ENCODE measurements at places on chromosomes 4 and X.
A peak's percentile ranks its signal among the peaks of the same experiment; 100 is the strongest.

- DNase-seq, result no peak
Measured at GRCh38 chr4:27327421-27328181, 467.0 kb downstream of the STIM2 start.

DNA sequence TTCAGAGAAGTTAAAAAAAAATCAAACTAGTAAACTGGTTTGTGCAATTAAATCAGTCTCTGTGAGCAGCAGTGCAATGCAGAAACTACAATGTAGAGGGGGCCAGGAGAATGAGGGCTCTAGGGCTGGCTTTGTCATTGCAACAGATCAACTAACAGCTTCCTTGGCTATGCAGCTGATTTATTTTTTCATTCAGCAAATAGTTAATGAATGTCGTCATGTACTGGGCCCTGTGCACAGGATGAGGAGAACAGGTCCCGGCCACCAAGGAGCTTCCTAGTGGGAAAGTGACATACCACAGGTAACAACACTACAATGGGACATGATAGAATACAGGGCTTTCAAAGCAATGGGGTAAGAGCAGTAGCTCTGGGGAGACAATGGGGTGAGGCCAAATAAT, 190.1 kb downstream of the NSUN7 start:
- no peak for DNase-seq

GRCh38 chr4:154452798-154453346, 38.7 kb downstream of the DCHS2 start:
- DNase-seq, result no peak

DNA sequence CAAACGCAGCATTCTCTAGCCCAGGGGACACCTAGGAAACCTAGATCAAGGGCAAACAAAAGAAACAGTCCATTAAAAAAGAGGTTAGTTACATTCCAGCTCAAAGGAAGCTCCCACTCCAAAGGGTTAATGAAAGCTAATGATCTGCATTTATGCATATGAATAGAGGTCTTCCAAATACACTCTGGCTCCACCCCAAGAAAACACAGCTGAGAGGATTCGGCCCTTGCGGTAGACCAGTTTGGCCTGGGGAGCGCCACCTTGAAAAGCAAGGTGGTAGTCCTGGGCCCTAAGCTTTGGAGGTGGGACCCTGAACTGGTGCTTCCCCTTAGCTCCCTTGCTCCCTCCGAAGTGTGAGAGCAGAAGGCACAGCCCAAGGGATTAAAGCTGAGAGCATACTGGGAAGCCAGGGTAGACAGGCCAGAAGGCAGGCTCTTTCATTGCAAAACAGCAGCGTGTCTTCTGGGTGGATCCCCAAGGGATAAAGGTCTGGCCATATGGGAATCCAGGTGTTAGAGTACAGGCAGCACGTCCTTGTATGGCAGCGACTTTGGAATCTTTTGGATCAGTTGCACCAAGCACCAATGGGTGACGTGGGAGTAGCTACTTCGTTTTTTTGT, 3.7 kb downstream of the GABRQ start:
- no peak for DNase-seq

GRCh38 chr4:54225598-54226403, 3.3 kb upstream of the PDGFRA start:
- DNase-seq, result no peak

DNA sequence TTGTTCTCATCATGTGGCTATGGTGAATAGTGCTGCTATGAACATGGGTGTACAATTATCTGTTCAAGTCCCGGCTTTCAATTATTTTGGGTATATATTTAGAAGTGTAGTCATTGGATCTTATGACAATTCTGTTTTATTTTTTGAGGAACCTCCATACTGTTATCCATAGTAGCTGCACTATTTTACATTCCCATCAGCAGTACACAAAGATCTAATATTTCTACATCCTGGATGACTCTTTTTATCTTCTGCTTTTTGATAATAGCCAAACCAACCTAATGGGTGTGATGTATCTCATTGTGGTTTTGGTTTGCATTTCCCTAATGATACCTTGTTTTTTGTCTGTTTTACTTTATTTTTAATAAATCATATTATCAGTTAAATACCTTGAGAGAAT, 12.9 kb upstream of the IL13RA1 start:
- DNase-seq, result no peak

DNA sequence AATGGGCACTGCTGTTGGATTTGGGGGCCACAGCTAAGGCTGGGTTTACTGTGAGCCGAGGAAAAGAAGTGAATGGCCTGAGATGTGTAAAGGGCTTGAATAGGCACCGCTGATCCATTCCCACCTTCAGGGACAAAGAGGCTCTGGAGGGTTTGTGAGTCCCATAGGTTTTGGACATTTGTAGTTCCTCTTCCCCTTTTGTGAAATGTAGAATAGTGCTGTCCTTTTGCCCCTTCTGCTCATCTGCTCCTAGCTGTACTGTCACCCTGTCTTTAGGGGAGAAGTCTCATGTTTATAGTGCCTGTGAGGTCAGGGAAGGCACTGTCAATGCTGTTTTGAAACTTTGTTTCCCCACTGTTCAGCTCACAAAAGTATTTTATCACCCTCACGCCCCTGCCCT, 26.4 kb upstream of the CLCN4 start:
- no peak for DNase-seq

GRCh38 chrX:112147206-112147605, 64.6 kb upstream of the TRPC5 start:
- DNase-seq, result peak; percentile 0

GRCh38 chrX:10617186-10617998, 3.0 kb downstream of the MID1 start:
- no peak for DNase-seq

GRCh38 chr4:20844311-20844710, 144.1 kb downstream of the PACRGL start:
- DNase-seq, result no peak

DNA sequence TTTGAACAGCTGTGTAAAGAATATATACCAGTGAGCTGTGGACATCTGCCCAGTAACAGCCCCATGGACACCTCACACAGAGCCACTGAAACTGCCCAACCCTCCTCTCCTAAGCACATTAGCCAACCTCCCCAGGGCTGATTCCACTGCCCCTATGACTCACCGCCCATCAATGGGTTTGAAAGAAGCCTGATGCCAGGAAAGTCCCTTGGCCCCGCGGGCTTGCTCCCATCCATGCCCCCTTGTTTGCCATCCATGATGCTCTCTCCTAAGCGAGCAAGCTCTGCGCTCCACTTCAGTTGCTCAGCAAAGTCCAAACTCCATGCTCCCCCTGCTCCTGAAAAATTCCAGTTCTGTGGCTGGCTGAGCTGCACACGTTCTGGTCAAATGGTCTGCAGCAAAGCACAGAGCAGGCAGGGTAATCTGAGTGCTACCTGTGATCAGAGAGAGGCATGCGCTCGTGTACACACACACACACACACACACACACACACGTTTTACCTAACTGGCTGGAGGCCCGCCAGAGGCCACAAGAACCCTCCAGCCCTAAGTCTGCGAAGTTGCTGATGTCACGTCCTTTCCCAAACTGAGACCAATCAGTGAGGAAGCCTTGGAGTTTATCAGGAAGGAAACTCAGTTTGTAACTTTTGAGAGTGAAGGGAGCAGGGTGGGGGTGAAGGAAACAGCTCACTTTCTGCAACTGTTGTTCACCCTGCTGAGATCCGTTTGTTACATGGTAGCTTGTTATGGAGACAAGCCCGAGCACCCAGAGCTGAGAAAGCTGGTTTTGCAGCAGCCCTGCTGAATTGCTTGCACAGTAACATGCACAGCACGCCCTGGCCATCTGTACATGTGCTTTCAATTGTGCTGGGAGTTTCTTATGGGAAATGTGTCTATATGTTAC, at the start of gene ASB9:
TSS of gene ASB9 (minus strand) at position 466 of the 904 bp plus-strand sequence. CDS start at position 257, 209 bp downstream.
- DNase-seq, result no peak

GRCh38 chr4:16386711-16387320, 160.5 kb upstream of the TAPT1 start:
- DNase-seq, result no peak

DNA sequence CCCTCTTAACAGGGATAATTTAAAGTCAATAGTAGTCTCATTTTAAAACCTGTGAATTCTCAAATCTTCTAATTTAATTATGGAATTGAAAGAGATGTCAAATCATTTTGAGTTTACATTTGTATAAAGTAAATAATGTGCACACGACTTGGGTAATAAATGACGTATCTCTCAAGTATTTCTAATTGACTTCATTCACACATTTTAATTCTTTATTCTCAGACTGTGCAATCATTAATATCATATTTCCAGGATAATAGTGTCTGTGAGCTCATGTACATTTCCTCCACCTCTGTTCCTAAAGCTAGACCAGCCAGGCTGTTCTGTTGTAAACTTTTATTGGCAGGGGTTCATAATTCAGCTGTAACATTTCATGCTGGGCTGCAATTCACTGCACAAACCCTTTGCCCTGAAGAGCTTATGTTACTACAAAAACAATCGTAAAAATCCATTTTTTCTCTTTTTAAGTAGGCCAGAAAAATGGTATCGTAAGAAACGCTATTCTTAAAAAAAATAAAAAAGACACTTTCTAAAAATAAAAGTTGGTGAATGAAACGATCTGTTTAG, 1103.1 kb upstream of the TENM3 start:
- no peak for DNase-seq

GRCh38 chr4:80215449-80216052, 18.2 kb downstream of the PRDM8 start:
- peak; percentile 36 for DNase-seq

DNA sequence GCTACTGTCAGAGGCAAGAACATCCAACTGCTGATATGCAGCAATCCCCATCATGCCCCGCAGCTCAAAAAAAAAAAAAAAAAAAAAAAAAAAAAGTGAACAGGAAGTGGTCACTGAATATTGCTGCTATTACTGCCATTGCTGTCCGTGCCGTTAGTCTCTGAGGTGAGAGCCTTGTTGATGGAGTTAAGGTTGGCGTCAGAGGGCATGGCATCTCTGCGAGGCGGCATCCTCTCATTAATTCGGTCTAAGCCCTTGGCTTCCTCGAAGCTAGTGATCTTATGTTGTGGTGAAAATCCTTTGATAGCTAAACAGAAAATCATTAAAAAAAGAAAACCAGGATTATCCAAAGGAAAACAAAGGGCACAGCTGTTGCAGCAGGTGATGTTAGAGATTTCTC, 321.6 kb downstream of the PPP3CA start:
- DNase-seq, result no peak

GRCh38 chr4:126328914-126329313, 1014.2 kb downstream of the FAT4 start:
- no peak for DNase-seq

GRCh38 chrX:133926809-133927208, 58.6 kb downstream of the GPC3 start:
- no peak for DNase-seq

DNA sequence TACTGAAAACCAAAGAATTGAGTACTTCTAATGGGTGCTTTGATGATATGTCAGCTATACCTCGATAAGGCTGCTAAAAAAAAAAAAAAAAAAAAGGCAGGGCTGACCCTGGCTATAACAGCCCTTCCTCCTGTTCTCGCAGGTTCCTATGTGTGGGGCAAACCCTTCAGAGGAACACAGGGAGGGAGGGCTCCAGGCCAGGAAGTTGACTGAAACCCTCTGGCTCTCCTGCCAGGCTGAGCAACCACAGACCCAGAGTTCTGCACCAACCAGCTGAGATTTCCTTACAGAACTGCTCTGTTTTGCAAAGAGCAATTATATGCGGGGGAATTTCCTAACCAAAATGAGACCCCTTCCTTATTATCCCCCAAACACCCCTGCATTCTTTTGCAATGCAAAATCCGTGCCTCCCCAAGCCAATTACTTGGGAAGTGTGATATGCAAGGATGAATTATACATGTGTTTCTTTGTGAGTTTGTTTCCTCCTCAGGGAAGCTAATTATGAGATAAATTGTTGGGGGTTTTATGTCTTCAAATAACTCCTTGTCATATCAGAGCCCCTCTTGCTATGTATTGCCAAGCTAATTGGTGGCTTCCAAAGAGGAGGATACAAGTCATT, 45.6 kb downstream of the PDHA1 start:
- DNase-seq, result no peak

DNA sequence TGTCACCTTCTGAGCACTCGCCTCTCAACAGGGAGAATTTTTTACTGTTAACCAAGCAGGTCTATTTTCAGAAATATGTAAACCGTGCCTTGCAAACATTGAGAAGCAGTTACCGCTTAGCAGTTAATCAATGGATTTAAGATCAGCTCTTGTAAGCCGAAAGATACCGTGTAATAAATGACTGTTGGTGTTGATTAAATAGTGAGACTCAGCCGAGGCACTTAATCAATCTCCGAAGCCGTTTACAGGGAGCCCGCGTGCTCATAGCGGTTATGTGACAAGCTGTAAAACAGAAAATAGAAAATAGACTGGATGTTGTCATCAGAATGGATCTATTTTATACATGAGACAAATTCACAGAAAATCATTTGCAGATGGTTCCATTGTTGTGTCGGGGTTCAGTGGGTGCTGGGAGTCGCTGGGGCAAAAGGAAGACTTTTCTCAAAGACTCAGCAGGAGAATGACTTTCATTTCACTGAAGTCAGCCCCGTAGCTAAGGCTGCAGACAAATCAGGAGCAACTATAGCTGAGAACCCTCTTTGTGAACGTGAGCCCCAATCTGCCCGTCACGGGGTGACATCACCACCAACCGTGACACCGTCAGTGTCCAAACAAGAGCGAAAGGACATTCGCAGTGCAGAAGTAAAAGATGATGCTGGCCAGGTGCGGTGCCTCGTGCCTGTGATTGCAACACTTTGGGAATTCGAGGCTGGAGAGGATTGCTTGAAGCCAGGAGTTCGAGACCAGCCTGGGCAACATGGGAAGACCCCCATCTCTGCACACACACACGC, 275.3 kb downstream of the CRLF2 start:
- no peak for DNase-seq

DNA sequence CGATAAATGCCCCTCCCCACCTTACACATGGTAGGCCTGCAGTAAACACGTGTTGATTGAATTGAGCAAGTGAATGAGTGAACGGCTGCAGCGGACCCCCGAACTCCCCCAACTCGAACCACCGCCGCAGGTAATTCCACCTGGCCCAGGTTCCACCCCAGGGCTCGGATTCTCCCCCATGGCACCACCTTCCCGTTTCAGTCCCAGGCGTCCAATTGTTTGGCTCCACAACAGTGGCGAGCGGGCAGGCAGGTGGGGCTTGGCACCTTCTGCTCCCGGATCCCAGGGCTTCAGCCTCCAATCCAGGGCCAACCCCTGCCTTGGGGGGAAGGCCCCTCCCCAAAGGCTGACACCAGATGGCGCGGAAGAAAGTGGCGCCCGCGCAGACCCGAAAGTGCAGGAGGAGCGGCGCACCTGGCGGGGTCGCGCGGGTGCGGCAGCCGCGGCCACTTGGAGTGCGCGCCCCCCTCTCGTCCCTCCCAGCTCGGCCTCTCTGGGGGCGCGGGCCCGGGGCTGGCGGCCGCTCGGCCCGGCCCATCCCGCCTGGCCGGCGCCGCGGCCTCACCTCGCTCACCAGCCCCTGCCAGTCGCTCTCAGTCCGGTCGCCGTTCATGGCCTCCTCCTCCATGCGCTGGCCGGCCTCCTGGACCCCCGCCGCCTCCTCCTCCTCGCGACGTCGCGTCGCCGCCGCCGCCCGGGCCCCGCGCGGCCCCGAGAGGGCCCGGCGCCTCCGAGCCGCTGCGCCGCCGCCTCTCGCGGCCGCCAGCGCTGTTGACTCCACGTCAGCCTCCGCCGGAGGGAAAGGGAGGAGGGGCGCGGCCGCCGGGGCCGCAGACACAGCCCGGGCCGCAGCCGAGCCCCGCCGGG, at the start of gene CCDC149:
TSS of gene CCDC149 (minus strand) at position 791 of the 867 bp plus-strand sequence. CDS start at position 613, 178 bp downstream.
- peak; percentile 89 for DNase-seq

All from cerebellum (tissue), 4 donors.